Stromal cell of bone marrow (primary cell): ENCODE measurements at places on chromosomes 4 and X.
A peak's percentile ranks its signal among the peaks of the same experiment; 100 is the strongest.

GRCh38 chr4:153722036-153722435 lies 37.8 kb downstream of the RNF175 start:
- no peak for DNase-seq

GRCh38 chr4:47474799-47475198 lies 10.3 kb upstream of the ATP10D start:
- no peak for DNase-seq

- no peak for DNase-seq
Observed at GRCh38 chr4:122539861-122540465, 80.9 kb downstream of the IL21 start.

- DNase-seq, result peak; percentile 48
Observed at GRCh38 chr4:169059306-169060211, 49.5 kb upstream of the CBR4 start.

DNA sequence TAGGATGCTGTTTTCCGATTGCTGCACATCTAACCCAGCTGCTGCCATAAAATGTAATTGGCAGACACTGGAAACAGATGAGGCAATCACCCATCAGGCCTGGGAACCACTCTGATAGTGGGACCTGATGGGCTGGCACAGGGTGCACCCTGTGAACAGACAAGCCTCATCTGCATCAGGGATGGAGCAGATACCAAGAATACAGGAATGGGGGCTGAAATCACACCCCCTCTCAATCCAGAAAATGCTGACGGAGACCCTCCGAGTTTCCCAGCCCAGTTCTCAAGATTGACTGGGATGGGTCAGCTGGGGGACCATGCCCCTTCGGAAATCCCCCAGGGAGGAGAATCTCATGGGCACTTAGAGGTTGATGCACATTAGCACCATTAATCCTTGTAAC lies 28.8 kb upstream of the PPP2R2C start:
- DNase-seq, result no peak

DNA sequence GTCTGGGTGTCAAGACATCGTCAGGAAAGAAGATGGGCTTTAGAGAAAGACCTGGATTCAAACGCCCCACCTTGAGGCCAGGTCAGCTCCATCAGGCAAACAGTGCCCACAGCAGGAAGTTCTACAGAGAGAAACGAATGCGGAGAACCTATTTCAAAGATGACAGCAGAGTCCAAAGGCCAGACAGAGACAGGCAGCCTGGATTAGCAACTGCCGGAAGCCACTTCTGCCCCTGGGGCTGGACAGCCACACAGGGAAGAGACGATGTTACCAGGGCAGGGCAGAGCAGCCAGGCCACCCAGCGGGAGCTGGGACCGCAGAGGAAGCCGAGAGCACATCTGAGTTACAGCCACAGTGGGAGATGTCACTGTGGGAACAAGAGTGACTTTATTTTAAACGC lies 1.2 kb downstream of the C4orf50 start:
- DNase-seq, result no peak

GRCh38 chr4:110087070-110087708 lies 111.2 kb downstream of the ELOVL6 start:
- peak; percentile 70 for DNase-seq

DNA sequence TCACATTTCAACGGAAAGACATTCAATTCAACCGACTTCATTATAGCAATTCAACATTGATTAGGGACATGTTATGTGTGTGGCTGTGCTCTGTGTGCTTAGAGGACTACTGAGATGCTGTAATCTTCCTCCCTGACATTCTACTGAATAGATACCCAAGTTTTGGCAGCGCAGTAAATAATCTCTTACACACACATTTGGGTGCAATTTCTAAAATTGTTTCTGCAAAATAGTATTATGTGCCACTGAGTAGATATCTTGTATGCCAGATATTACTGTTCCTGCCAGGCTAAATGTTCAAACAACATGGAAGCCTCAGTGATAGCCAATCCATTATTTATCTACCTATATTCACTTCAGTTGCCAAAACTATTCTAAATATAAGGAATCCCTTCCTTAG lies 41.3 kb downstream of the RTL9 start:
- no peak for DNase-seq

DNA sequence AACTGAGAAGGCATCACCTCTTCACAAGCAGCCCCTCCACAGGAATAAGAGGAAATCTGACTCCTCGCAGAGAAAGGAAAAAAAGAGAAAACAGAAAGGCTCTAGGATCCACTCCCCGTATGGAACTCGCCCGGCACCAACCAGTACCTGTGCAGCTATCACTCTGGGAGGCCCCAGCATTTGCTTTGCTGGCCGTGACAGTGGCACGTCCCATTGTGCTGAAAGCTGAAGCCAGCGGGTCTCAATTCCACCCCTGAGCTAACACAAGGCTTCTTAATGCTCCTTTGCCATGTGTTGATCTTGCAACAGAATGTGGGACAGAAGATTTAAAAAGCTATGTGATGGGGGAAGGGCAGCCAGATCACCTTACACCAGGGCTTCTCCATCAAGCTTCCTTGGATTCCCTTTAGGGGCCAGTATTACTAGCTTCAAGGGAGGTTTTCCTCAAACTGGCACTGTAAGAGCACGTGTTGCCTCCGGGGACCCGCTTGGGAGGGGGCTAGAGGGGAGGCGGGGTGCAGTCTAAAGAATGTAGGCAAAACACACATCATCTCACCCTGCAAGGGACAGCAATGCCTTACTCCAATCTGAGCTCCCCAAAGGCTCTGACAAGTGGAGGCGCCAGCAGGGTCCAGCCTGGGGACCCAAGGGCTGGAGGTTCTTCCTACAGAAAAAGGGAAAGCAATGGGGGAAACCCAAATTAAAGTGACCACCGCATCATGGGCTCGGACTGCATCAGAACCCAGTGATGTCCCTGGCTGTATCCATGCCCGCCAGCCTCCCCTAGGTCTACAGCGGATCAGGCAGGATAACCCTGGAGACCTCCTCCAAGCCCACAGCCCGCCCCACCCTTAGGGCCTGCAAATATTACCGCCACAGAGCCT lies 1.2 kb downstream of the USP46 start:
- no peak for DNase-seq

DNA sequence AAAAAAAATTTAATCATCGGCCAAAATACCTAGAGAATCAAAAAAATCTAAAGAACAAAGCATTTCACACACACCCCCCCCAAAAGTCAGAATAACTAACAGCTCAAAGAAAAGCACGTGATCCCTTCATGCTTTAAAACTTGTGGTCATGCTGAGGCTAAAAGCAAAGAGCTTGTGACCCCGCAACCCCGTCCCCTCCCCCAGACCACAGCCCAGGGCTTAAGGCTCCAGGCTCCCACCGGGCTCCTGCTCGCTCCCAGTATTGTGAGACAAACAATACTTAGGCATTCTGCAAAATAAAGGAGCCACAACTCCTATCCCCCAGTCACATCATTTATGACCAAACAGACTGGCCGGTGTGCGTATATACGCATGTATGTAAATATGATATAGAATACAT lies 62.1 kb upstream of the CCDC160 start:
- no peak for DNase-seq

- DNase-seq, result no peak
Observed at GRCh38 chr4:47010347-47010911, 17.0 kb upstream of the GABRA4 start.

DNA sequence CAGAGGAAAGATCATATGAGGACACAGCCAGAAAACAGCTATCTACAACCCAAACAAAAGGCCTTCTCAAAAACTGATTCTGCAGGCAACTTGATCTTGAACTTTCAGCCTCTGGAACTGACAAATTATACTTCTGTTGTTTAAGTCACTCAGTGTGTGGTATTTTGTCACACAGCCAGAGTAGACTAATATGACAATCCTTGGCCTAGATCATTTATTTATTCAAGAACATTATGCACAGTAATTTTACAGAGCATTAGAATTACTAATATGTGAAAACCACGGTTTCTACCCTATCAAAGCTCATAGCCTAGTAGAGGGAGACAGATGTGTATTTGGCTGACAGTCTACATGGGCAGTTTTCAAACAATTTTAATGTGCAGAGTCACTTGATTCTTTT lies 167.8 kb upstream of the PCDH18 start:
- peak; percentile 34 for DNase-seq

DNA sequence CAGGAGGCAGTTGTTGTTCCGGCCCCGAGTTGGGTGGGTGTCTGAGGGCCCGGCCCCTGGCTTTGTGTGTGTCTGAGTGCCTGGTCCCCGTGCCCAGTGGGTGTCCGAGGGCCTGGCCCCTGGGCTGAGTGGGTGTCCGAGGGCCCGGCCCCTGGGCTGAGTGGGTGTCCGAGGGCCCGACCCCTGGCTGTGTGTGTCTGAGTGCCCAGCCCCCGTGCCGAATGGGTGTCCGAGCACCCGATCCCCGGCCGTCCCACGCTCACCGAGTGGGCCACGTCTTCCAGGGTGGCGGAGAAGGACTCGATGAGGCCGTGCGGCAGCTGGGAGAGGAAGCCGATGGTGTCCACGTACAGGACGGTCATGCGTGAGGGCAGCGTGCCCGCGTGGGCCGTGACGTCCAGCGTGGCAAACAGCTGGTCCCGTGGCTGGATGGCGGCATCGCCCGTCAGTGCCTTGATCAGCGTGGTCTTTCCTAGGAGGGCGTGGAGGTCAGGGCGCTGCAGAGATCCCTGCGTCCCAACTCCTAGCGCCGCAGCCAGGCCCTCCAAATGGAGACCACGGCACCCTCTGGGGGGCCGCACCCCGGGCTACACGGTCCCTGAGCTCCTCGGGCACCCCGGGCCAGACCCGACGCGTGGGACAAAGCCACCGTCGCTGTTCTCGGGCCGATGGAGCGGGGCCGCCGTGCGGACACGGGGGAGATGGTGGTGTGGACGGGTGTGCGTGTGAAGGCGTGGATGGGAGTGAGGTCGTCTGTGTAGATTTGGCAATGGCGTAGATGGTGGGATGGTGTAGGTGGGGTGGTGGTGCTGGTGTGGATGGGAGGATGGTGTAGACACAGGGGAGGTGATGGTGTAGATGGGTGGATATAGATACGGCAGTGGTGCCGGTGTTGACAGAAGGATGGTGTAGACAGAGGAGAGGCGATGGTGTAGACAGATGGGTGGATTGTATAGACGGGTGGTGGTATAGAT lies 7.2 kb downstream of the GTPBP6 start:
- DNase-seq, result no peak

DNA sequence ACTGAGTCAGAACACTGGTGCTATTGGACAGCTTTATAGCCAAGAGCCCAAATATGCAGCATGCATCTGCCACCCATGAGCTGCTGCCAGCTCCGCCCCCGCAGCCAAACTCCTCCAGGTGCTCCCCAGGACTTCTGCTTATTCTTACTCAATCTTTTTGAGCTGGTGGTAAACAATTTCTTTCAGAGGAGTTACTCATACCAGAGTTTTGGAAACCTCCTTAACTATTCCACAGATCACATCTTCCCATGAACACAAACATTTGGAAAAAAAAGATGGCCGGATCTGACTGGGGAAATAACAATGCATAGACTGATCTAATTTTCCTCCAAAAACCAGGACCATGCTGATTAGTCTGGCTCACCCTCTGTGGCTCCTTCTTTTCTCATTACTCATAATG lies 399.9 kb downstream of the GPM6A start:
- DNase-seq, result no peak

- DNase-seq, result peak; percentile 30
Observed at GRCh38 chr4:87982446-87983010, 7.0 kb downstream of the SPP1 start.

- peak; percentile 2 for DNase-seq
Observed at GRCh38 chr4:92362028-92362427, 58.3 kb downstream of the GRID2 start.

DNA sequence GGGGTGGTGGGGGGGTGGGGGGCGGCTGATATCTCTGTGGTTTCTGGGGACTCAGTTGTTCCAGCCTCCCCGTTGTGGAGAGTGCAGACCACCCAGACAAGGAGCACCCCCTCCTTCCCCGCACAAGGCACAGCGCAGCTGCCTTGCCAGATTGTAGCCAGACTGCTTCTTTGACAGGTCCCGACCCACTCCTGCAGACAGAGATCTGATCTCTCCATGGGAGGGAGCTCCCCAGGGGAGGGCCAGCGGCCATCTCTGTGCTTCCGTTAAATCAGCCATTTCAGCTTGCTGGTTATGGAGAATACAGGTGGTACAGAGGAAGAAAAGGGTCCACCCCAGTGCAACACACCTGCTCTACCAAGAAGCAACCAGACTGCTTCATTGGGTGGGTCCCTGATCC lies 80.8 kb downstream of the FGF16 start:
- DNase-seq, result no peak

DNA sequence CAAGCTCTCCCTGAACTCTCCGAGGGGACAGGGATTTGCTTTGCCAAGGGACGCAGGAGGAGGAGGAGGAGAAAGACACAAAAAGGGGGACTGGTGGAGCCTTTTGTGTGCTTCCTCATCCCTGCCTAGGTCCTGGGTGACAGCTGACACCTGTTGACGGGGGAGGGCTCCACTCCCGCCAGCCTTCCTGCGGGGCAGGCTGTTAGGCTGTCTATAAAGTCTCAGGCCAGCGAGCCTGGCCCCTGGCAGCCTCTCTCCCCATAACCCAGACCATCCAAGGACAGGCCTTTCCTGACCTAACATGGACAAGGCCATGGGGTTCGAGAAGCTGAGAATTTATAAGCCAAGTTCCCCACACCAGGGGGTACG lies 832 bp upstream of the EVC2 start:
- no peak for DNase-seq

DNA sequence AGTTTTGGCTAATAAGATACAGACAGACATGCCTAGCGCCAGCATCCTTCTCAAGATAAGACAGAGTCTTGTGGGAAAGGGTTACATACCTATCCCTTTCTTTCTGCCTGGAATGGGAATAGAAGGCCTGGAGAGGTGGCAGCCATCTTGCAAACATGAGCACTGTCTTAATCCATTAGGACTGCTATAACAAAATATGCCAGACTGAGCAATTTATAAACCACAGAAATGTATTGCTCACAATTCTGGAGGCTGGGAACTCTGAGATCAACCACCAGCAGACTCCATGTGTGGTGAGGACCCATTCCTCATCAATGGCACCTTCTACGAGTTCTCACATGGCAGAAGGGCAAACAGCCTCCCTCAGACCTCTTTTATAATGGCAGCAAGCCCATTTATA lies 26.5 kb upstream of the NEIL3 start:
- DNase-seq, result no peak

- no peak for DNase-seq
Observed at GRCh38 chrX:31314921-31315320, 243.1 kb upstream of the FTHL17 start.

GRCh38 chrX:42946544-42947194 lies 168.7 kb upstream of the PPP1R2C start:
- no peak for DNase-seq
